ENCODE measurements at places on chromosomes 5 and 9. TPM values are rescaled to one million over a fixed set of nuclear protein-coding genes. Genes with fewer than 3 reads are reported as not detected.

CEP120 gene
- 56.2 TPM for total RNA-seq

NR2F1-AS1 gene
- 0.41 TPM for total RNA-seq

OCLN gene
- 2.8 TPM for total RNA-seq

NEUROG1 gene
- not detected for total RNA-seq

DAB2IP gene
- total RNA-seq = 0.35 TPM

BTNL8 gene
- 1.2 TPM for total RNA-seq

ERBIN gene
- total RNA-seq = 64.4 TPM

PCAT7 gene
- total RNA-seq = not detected

PRR7 gene
- total RNA-seq = 16.0 TPM

SHB gene
- total RNA-seq = 1.6 TPM

STXBP1 gene
- total RNA-seq = 14.5 TPM

PCDHB10 gene
- not detected for total RNA-seq

NFX1 gene
- 40.3 TPM for total RNA-seq

CD274 gene
- total RNA-seq = 36.3 TPM

PKD2L2 gene
- total RNA-seq = 0.74 TPM

Measured in activated T-cell treated with anti-CD3 and anti-CD28 coated beads, Interleukin-2, amount 50 U/mL, for 72 hours (primary cell).